Activated CD8-positive, alpha-beta memory T cell treated with anti-CD3 and anti-CD28 coated beads, Interleukin-2, amount 10 ng/mL, durations not matched to agents 7 days and 5 days (primary cell): ENCODE measurements at places on chromosomes 4 and X.

DNA sequence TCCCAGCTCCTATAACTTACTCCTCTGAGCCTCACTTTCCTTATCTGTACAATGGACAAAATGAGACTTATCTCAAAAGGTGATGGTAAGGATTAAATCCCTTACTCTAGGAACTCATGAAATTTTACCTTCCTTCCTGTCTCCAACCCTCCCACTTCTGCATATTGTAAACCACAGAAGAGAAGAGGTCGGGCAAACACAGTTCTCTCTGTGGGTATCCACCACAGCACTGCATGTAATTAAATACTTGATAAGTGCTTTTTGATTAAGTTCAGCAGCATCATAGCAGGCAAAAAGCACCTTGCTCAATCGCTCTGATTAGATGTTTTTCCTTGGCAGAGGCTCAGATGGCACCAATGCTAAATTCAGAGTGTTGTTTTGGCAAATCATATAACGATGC lies 17.3 kb upstream of the TMEM192 start:
- H3K36me3 ChIP-seq, result peaks cover 1% of the 10 kb centered on the region
- peaks cover 42% of the 10 kb centered on the region for H3K27me3 ChIP-seq
- H3K4me1 ChIP-seq, result no peaks in the 10 kb centered on the region

DNA sequence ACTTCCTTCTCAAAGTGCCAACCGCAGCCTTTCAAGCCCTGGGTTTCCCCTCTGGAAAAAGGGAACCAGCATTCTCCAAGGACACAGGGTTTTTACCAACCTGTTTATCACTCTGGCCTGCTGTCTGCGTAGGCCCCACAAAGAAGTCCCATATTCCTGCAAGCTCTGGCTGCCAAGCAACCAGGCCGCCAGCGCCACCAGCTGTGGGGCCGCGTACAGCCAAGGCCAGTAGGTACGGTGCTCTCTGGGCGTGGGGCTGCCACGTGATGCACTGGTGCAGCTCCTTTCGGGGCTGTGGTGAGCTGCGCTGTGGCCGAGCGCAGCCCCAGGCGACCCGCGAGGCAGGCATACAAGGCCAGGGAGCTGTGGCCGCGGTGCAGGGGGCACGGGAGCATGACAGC lies 22.1 kb downstream of the LUZP4 start:
- no peak for DNase-seq
- no peak overlapping the region for H3K4me3 ChIP-seq
- no peaks in the 10 kb centered on the region for H3K4me1 ChIP-seq
- H3K27ac ChIP-seq, result no peak overlapping the region
- no peaks in the 10 kb centered on the region for H3K27me3 ChIP-seq
- H3K36me3 ChIP-seq, result no peaks in the 10 kb centered on the region

DNA sequence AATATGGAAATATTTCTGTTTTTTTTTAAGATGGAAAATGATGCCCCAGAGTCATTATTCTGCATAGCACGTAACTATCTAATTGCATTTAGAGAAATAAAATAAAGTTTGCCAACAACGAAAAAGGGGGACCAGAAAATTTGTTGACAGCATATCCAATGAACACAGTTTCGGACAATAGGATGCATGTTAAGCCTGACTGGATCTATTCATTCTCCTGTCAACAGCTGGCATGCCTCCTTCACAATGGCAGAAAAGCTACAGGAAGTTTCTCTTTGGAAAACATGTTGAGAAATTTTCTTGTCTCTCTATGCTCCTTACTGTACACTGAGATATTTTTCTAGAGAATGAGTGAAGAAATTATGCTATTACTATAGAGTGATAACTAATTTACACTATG lies 262.5 kb downstream of the GRID2 start:
- H3K27me3 ChIP-seq, result no peaks in the 10 kb centered on the region
- no peak overlapping the region for H3K27ac ChIP-seq
- no peaks in the 10 kb centered on the region for H3K36me3 ChIP-seq
- DNase-seq, result no peak
- H3K4me3 ChIP-seq, result no peak overlapping the region
- no peaks in the 10 kb centered on the region for H3K4me1 ChIP-seq

GRCh38 chr4:176752191-176752749 lies 40.5 kb downstream of the VEGFC start:
- H3K27me3 ChIP-seq, result no peaks in the 10 kb centered on the region
- H3K27ac ChIP-seq, result no peak overlapping the region
- no peak for DNase-seq

GRCh38 chr4:47567511-47567910 lies 82.4 kb downstream of the ATP10D start:
- no peaks in the 10 kb centered on the region for H3K27me3 ChIP-seq
- H3K36me3 ChIP-seq, result peaks cover 18% of the 10 kb centered on the region
- DNase-seq, result no peak
- H3K27ac ChIP-seq, result no peak overlapping the region
- H3K4me1 ChIP-seq, result peaks cover 14% of the 10 kb centered on the region

- peaks cover 2% of the 10 kb centered on the region for H3K27me3 ChIP-seq
- DNase-seq, result no peak
- H3K36me3 ChIP-seq, result no peaks in the 10 kb centered on the region
- H3K27ac ChIP-seq, result no peak overlapping the region
Observed at GRCh38 chr4:20592663-20593062, 107.6 kb upstream of the PACRGL start.

GRCh38 chr4:124423160-124423559 lies 289.4 kb downstream of the ANKRD50 start:
- H3K27ac ChIP-seq, result no peak overlapping the region
- no peak for DNase-seq
- H3K4me1 ChIP-seq, result no peaks in the 10 kb centered on the region
- H3K36me3 ChIP-seq, result no peaks in the 10 kb centered on the region
- H3K4me3 ChIP-seq, result no peak overlapping the region
- no peaks in the 10 kb centered on the region for H3K27me3 ChIP-seq

- H3K4me1 ChIP-seq, result no peaks in the 10 kb centered on the region
- no peak for DNase-seq
- H3K27me3 ChIP-seq, result peaks cover 2% of the 10 kb centered on the region
- peaks cover 1% of the 10 kb centered on the region for H3K36me3 ChIP-seq
- H3K27ac ChIP-seq, result no peak overlapping the region
Observed at GRCh38 chrX:73126240-73126639, 46.9 kb upstream of the PABPC1L2A start.

GRCh38 chrX:132184871-132185270 lies 34.4 kb downstream of the RAP2C start:
- H3K27ac ChIP-seq, result no peak overlapping the region
- no peak for DNase-seq
- no peaks in the 10 kb centered on the region for H3K36me3 ChIP-seq
- H3K4me3 ChIP-seq, result no peak overlapping the region

- H3K27me3 ChIP-seq, result no peaks in the 10 kb centered on the region
- no peak overlapping the region for H3K27ac ChIP-seq
- H3K36me3 ChIP-seq, result peaks cover 12% of the 10 kb centered on the region
- no peak overlapping the region for H3K4me3 ChIP-seq
- DNase-seq, result no peak
Observed at GRCh38 chr4:168994958-168995357, 15.1 kb downstream of the CBR4 start.

DNA sequence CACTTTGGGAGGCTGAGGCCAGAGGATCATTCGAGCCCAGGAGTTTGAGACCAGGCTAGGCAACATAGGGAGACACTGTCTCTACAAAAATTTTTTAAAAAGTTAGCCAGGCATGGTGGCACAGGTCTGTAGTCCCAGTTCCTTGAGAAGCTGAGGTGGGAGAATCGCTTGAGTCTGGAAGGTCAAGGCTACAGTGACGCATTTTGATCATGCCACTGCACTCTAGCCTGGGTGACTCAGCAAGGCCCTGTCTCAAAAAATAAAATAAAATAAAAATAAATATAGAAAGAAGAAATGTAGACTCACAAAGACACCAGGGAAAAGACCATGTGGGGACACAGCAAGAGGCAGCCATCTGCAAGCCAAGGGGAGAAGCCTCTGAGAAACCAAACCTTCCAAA lies 42.3 kb upstream of the SLC7A3 start:
- no peak overlapping the region for H3K4me3 ChIP-seq
- DNase-seq, result no peak
- H3K4me1 ChIP-seq, result peaks cover 6% of the 10 kb centered on the region
- H3K27ac ChIP-seq, result no peak overlapping the region

DNA sequence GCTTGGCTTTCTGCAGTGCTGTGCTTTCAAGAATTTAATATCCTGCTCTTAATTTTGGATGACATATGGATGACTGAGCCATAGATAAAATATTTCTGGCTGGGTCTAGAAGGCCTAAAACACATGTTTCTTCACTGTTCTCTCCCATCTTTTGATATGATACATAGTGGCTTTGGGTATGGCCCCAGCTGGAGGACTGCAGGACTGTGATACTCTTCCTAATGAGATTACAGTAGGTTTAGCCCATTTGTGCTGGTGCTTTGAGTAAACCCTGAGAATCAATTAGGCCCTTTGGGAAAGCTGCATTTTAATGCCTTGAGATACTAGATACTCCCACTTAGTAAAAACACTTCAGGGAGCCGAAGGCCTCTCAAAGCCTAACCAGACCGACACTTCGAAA lies 38.0 kb downstream of the KIT start:
- DNase-seq, result no peak
- no peak overlapping the region for H3K4me3 ChIP-seq
- no peak overlapping the region for H3K27ac ChIP-seq
- H3K36me3 ChIP-seq, result no peaks in the 10 kb centered on the region
- no peaks in the 10 kb centered on the region for H3K4me1 ChIP-seq

DNA sequence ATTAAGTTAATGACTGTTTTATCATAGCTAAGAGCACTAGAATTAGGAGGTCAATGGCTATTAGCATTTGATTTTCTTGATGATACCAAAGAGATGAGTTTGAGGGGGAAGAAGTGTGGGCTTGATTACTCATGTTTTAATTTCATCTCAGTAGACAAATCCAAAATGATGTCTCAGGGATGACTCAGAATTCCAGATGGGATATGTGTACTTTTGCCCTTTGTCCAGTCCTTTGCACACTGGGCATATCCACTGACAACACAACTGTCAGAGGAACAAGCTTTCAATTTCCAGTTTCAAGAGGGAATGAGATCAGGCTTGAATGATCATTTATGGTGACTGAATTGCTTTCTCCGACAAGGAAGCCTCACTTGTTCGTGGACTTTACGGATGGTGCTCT lies 325.3 kb upstream of the FTHL17 start:
- no peak for DNase-seq
- H3K4me3 ChIP-seq, result no peak overlapping the region
- no peaks in the 10 kb centered on the region for H3K27me3 ChIP-seq
- no peak overlapping the region for H3K27ac ChIP-seq
- no peaks in the 10 kb centered on the region for H3K36me3 ChIP-seq

DNA sequence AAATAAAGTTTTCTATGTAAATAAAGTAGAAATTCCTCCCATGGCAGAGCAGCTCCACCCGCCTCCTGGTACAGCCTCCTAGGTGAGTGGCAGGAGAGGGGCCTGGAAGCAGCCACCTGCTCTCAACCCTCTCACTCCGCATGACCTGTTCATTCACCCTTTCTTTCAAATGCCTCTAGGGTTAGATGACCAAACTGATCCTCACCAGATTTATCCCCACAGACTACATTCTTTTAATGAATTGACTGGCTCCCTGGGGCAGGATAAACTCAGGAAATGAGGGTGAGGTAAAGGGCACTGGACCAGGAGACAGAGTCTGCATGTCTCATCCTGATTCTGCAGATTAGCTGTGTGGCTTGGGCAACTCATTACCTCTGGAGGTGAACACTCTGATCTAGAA lies 32.6 kb upstream of the NKX6-1 start:
- H3K4me1 ChIP-seq, result no peaks in the 10 kb centered on the region
- peaks cover 2% of the 10 kb centered on the region for H3K27me3 ChIP-seq
- no peaks in the 10 kb centered on the region for H3K36me3 ChIP-seq
- H3K4me3 ChIP-seq, result no peak overlapping the region
- DNase-seq, result no peak

GRCh38 chr4:1928356-1929239 lies 57.4 kb downstream of the NSD2 start:
- DNase-seq, result peak; percentile 58
- H3K27ac ChIP-seq, result peak overlapping the region; percentile 49
- H3K4me3 ChIP-seq, result no peak overlapping the region
- H3K36me3 ChIP-seq, result peaks cover 37% of the 10 kb centered on the region
- H3K4me1 ChIP-seq, result peaks cover 11% of the 10 kb centered on the region

GRCh38 chrX:115337491-115338144 lies 48.1 kb downstream of the LUZP4 start:
- H3K27me3 ChIP-seq, result no peaks in the 10 kb centered on the region
- DNase-seq, result no peak
- no peaks in the 10 kb centered on the region for H3K36me3 ChIP-seq

- H3K4me3 ChIP-seq, result no peak overlapping the region
- H3K27ac ChIP-seq, result no peak overlapping the region
- H3K27me3 ChIP-seq, result no peaks in the 10 kb centered on the region
- no peaks in the 10 kb centered on the region for H3K4me1 ChIP-seq
- H3K36me3 ChIP-seq, result no peaks in the 10 kb centered on the region
- DNase-seq, result no peak
Observed at GRCh38 chr4:54961357-54961975, 163.9 kb downstream of the KDR start.

DNA sequence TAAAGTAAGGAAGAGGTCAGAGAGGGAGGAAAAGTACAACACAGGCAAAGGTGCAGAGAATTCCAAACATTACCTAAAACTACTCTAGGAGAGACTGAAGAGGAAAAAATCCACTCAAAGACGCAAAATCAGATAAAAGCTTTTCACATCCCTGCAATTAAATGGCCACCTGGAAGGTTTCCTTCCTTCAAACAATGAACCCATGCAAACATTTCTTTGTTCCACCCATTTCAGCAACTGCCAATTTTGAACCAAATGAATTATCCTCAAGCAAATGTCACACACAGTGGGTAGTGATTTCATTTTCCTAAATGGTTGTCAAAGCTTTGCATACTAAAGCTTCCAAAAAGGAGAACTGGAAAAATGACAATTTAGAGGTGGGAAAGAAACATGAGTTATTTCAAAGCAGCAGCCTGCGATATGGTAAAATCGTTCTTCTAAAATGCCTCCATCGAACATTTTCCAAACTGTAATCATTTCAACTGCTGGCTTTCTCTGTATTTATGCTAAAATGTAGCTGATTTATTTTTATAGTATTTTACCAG lies 45.0 kb downstream of the APBB2 start:
- DNase-seq, result no peak
- H3K4me1 ChIP-seq, result no peaks in the 10 kb centered on the region
- H3K4me3 ChIP-seq, result no peak overlapping the region
- H3K27me3 ChIP-seq, result no peaks in the 10 kb centered on the region

- no peaks in the 10 kb centered on the region for H3K27me3 ChIP-seq
- H3K4me1 ChIP-seq, result no peaks in the 10 kb centered on the region
- no peak for DNase-seq
- H3K4me3 ChIP-seq, result no peak overlapping the region
- peaks cover 10% of the 10 kb centered on the region for H3K36me3 ChIP-seq
Observed at GRCh38 chrX:10143071-10143983, 13.4 kb upstream of the CLCN4 start.

DNA sequence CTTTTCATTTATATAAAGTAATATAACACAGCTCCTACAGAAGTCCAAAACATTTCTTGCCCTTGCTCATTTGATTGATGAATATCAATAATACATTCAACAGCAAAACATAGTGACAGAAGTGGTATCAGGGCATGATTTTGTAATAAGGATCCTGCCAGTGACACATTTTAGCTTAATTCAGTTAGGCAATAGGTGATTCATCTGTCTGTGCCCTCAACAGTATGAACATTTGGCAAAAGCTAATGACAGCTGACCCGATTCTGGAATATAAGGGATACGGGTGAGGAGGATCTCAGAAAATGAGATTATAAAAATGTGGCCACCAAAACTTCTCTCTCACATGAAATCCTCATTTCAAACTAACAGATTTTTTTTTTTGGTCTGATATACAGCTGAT lies 294.0 kb downstream of the CAMK2D start:
- no peak overlapping the region for H3K4me3 ChIP-seq
- H3K36me3 ChIP-seq, result peaks cover 30% of the 10 kb centered on the region
- no peak overlapping the region for H3K27ac ChIP-seq
- H3K27me3 ChIP-seq, result no peaks in the 10 kb centered on the region
- DNase-seq, result no peak
